ENCODE measurements at places on chromosomes 13 and 19.

DNA sequence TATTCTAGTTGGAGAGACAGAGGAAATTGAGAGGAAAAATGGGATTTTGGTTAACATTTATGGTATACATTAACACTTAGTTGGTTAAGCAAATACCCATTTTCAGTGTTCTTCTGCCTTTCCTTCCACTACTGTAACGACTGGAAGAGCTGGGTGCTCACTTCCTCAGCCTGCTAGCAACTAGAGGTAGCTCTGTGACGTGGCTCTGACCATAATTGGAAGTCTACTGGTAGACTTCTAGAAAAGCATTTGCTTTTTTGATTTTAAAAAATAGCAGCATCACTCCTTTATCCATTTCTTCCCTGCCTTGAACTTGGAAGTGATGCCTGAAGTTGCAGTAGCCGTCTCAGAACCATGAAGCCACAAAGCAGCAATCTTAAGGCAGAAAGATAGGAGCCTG is 15.9 kb downstream of the NHLRC3 start:
- no peak for DNase-seq

DNA sequence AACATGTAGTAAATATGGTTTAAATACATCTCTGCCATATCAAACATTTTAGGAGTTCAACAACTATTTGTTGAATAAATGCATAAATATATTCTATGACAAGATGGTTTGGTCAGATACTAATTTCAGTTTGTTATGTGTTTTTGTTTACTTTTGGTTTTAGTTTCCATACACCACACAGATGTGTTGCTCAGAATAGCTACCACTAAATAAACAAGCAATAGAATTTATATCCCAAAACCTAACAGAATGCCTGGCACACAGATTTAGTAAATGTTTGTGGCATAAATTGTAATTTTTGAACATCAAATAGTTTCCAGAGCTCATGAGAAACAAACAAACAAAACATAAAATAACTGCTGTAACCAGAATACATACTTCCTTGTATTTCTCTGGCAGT is 126.8 kb upstream of the ATXN8OS start:
- DNase-seq = no peak

DNA sequence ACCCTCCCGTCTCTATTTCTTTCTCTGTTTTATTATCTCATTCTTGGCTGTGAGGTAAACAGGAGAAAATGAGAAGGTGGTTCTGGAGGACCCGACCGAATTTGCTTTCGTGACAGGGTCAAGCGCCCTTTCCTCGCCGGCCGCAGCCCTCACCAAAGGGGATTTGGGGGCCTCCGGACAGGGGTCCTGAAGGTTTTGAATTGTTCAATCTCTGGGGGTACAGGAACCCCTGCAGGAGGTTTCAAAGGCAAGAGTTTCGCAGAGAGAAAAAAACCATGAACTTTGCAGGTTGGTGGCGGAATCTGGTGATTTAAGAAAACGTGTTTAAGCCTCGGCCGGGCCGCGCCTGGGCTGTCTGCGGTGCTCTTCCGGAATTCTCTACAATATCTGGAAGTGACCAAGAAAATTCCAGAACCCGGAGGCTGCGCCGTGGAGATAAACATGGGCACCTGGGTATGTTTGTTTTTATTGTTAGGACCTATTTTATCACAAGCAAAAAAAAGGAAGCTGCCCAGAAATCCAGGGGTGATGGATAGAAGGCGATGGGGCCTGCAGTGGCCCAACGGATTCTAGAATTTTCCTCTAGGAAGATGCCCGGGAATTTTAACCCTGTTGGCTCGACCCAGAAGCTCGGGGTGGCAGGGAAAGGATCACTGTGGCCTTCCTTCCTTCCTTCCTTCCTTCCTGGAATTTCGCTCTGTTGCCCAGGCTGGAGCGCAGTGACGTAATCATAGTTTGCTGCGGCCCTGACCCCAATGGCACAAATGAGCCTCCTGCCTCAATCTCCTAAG is 14.2 kb upstream of the PTBP1 start:
- DNase-seq = no peak

DNA sequence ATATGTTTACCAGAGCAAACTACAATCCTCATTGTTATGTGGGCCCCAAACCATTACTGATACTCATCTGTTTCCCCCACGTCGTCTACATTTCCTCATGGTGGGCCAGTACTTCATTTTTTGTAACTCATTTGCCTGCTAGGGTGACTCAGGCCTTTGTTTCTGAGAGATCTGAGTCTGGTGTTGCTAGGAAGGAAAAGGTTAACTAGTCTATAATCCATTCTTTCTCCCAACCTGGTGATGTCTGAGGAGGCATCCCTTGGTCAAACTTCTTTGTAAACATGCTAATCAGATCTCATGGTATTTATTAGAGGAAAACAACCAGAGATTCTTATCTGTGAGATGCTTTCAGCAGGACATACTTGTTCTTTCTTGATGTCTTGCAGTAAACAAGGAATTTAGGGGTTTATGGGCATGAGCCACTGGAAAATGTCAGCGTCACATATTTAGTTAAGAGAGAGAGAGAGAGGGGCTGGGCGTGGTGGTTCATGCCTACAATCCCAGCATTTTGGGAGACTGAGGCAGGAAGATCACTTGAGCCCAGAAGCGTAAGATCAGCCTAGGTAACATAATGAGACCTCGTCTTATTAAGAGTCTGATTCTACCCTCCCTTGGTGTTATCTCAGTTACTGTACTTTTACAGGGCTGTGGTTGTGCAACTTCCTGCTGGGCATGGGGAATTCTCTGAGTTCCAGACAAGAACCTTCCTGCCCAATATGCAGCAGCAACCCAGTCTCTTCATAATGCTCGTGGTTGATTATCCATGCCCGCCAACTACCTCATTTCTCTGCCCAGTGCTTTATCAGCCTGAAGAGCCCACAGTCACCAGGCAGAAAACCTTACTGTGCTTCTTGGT is 9.7 kb upstream of the DPRX start:
- DNase-seq = no peak

DNA sequence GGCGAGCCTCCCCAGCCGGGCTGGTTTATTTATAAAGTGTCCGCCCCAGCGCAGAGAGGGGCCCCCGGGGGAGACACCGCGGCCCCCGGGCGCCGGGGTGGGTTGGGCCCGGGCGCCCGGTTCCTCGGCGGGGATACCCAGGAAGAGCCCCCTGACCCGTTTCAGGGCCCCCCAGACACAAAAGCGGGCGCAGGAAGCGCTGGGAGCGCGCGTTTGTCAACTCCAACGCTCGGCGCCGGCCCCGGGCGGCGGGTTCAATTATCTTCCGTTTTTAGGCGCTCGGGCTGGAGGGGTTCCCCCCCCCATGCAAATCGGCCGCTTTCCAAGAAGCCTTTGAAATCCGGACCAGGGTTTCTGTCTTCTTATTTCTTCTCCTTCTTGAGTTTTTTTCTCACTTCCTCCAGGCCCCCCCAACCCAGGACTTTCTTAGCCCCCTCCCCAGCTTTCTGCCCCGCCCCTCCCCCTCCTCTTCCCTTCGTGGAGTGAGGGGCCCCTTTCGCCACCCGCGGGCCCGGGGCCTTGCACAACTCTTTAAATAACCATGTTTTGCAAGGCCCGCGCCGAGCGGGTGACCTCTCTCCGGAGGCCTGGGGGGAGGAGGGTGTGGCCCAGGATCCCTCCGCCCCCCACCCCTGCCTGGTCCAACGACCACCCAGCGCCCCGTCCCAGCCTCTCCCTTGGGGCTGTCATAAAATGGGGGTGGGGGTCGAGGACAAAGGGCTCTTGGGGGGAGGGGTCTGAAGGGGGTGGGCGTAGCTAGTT is 935 bp downstream of the ARID3A start:
- DNase-seq = no peak

DNA sequence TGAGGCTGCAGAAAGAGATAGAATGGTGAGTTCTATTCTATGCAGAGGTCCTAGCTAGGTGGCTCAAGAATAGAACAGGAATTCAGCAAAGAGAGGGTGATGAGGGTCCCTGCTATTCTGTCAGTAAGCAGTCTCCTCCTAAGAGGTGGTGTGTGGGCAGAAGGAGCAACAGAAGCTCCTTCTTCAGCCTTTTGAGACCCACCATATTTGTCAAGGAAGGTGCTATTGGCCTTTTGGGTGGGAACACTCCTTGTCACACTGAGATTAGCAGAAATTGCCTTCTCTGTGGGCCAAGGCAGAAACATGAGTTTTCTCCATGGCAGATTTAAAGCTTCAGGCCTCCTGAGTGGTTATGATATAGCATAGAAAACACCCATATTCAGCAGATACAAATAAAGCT is 39.4 kb upstream of the RAP2A start:
- DNase-seq = no peak

DNA sequence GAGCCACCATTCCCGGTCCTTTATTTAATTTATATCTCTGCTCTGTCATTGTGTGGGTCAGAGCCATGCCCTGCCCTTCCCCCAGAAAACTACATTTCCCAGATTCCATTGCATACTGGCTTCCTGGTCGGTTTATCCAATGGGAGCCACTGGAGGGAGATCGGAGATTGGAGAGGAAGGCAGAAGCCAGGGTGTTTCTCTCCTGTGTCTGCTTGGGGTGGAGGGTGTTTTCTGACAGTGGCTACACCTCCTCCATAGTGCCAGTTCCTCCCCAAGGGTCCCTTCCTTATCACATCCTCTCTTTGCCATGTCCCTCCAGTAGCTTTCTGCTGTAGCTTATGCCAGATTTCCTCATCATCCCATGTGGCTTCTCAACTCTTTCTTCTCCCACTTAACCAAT is 19.0 kb downstream of the OLFM2 start:
- no peak for DNase-seq

GRCh38 chr13:110232756-110233155 is 74.2 kb downstream of the COL4A1 start:
- no peak for DNase-seq

- DNase-seq = no peak
Measured at GRCh38 chr13:64202517-64202916, 2786.9 kb upstream of the PCDH20 start.

DNA sequence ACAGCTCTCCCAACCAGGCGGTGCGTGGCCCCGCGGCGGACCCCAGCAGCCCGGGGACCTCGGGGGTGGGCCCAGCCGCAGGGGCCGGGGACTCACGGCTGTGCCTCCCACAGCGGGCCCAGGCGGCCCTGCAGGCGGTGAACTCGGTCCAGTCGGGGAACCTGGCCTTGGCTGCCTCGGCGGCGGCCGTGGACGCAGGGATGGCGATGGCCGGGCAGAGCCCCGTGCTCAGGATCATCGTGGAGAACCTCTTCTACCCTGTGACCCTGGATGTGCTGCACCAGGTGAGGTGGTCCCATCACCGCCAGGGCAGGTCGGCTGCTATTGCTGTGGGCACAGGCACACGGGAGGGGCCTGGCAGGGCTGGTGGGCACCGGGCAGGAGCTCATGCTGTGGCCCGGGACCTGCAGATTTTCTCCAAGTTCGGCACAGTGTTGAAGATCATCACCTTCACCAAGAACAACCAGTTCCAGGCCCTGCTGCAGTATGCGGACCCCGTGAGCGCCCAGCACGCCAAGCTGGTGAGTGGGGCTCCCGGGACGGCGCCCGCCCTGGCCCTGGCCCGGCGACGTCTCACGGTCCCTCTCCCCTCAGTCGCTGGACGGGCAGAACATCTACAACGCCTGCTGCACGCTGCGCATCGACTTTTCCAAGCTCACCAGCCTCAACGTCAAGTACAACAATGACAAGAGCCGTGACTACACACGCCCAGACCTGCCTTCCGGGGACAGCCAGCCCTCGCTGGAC is 7.3 kb downstream of the PTBP1 start:
- DNase-seq = no peak

- no peak for DNase-seq
Measured at GRCh38 chr19:927780-928401, 2.1 kb downstream of the ARID3A start.

- DNase-seq = no peak
Measured at GRCh38 chr13:29855784-29856183, 5.4 kb upstream of the UBL3 start.

- no peak for DNase-seq
Measured at GRCh38 chr13:79497064-79497463, 16.1 kb downstream of the NDFIP2 start.

GRCh38 chr19:42081584-42082203 is 5.7 kb downstream of the ZNF574 start:
- DNase-seq = no peak

DNA sequence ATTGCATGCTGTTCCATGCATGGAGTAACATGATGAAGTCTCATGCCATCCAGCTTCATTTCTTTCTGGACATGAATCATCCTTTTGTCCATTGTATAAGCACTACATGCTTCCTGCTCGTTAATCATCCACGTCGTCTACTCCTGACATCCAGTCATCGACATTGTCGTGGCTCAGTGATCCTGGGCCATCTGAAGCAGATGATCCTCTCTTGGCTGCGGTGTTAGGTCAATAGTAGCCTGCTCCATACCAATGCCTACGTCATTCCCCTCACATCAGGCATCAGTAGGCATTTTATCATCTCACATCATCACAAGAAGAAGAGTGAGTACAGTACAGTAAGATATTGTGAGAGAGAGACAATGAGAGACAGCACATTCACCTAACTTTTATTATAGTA is 7.9 kb upstream of the MYO16 start:
- no peak for DNase-seq

GRCh38 chr13:112392719-112393118 is 16.6 kb downstream of the SPACA7 start:
- DNase-seq = no peak

- DNase-seq = no peak
Measured at GRCh38 chr13:95440441-95441088, 112.0 kb upstream of the CLDN10 start.
